ENCODE measurements at places on chromosomes 16 and 17. TPM values are rescaled to one million over a fixed set of nuclear protein-coding genes. Genes with fewer than 3 reads are reported as not detected.

The CPNE7 gene
- 48.7 TPM for total RNA-seq

The MYH2 gene
- total RNA-seq = not detected

The DNASE1L2 gene
- not detected for total RNA-seq

The PHB1 gene
- 198 TPM for total RNA-seq

The OR4D1 gene
- not detected for total RNA-seq

The EFNB3 gene
- 0.13 TPM for total RNA-seq

The WNT9B gene
- not detected for total RNA-seq

Measured in mammary microvascular endothelial cell (primary cell).